Uterus (tissue), 4 donors: ENCODE measurements at places on chromosomes 16 and 17. TPM values are rescaled to one million over a fixed set of nuclear protein-coding genes. Genes with fewer than 3 reads are reported as not detected.

- DNase-seq: no peak
Measured at GRCh38 chr17:1907909-1908698, 78.3 kb downstream of the RPA1 start.

SLC16A6 gene
- 0.35 TPM for total RNA-seq

CBLN1 gene
- total RNA-seq: not detected

DNA sequence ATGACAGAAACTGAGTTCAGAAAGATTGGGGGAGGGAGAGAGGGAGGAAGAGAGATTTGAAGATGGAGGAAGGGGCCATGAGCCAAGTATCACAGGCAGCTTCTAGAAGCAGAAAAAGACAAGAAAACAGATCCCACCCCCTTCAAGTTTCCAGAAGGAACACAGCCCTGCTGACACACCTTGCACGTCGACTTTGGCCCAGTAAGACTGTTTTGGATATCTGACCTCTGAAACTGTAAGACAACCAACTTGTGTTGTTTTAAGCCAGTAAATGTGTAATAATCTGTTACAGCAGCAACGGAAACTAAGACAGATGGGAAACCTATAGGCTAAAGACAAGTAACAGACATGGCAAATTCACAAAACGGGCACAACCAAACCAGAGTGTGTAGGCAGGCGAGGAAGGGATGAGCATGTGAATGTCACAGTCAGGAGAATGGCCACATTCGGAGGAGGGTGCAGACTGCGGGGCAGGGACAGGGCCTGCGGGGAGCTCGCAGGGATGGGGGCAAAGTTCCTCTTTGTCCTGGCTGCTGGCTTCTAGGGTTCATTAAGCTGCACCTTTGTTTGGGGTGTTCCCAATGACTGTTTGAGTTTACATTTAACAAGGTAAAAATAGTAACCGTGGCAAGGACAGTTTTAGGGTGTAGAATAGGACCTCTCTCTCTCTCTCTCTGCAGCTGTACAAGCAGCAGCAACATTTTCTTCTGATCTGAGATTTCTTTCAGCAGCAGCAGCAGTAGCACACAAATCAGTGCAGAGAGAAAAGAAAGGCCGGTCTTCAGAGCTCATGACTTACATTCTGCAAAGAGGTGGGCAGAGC lies 18.3 kb upstream of the ATP2C2 start:
- no peak for DNase-seq

NUTF2 gene
- 69.6 TPM for total RNA-seq

DNA sequence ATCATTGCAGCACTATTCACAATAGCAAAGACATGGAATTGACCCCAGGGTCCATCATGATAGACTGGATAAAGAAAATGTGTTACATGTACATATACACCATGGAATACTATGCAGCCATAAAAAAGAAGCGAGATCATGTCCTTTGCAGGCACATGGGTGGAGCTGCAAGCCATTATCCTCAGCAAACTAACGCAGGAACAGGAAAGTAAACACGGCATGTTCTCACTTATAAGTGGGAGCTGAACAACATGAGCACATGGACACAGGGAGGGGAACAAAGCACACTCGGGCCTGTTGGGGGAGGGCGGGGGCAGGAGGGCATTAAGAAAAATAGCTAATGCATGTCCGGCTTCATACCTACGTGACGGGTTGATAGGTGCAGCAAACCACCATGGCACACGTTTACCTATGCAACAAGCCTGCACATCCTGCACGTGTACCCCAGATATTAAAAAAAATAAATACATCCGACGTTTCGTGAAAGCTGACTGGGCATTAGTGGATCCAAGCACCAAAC lies 28.9 kb downstream of the ZNF778 start:
- DNase-seq: no peak

TBC1D3G gene
- not detected for total RNA-seq

DNA sequence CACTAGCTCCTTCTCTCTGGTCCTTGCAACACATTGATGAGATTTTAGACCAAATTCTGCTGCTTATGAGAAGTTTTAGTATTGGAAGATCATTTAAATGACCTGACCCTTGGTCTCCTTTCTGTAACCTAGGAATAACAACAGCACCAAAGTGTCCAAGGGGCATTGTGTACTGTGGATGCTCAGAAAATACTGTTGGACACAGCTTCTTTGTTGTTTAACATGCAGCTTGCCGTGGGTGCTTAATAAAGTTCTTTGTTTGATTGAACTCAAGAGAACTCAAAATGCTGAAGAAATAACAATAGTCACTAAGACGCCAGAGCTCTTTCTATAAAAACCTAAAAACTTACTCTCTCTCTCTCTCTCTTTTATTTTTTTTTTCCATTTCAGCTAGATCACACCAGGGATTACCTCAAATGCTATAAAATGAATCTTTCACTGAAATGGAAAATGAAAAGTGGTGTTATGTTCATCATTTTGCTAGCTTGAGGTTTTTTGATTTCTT lies 548.9 kb upstream of the CDH8 start:
- no peak for DNase-seq

NOTUM gene
- not detected for total RNA-seq

ITGAL gene
- total RNA-seq: 4.7 TPM

HP gene
- 5.1 TPM for total RNA-seq

GRCh38 chr17:10772425-10773380 lies 31.2 kb downstream of the TMEM238L start:
- DNase-seq: no peak

DNA sequence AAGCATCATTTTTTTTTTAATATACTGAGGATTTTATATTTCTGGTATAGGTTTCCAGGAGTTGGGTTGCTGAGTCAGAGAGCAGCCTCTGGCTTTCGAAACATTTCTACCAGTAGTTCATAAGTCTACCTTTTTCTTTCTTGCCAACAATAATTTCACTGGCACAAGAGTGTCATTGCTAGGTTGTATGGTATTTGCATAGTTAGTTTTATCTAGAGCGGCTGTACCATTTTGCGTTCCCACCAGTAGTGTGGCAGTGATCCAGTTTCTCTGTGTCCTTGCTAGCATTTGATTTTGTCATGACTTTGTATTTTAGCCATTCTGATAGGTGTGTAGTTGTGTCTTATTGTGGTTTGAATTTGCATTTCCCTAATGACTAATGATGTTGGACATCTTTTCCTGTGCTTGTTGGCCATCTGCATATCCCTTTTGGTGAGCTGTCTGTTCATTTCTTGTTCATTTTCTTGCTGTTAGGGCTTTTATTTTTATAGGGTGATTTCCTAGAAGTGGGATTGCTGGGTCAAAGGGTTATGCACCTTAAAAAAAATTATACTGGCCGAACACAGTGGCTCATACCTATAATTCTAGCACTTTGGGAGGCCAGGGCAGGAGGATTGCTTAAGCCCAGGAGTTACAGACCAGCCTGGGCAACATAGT lies 39.9 kb downstream of the SNX29 start:
- no peak for DNase-seq

C16orf54 gene
- total RNA-seq: 0.97 TPM

ASPHD1 gene
- 0.61 TPM for total RNA-seq

DNA sequence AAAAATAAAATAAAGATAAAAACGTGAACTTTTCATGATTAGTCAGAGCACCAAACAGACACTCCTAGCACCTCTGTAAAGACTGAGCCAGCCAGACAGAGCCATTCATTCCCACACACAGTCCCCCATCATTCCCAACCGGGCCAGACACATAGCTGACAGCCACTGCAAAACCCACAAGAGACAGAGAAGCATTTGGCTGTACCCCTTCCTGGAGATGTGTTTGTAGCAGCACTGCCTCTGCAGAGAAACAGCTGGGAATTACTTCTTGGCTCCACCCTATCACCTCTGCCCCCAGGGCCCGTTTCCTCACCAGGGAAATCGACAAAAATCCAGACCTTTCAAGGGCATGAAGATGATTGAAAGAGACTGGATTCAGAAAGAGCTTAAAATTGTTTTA lies 46.4 kb downstream of the MYH11 start:
- DNase-seq: no peak

- no peak for DNase-seq
Measured at GRCh38 chr17:80353718-80354275, 61.2 kb upstream of the ENDOV start.

GRCh38 chr16:34801875-34802274 lies 1342.5 kb downstream of the TP53TG3F start:
- no peak for DNase-seq

KRTAP16-1 gene
- not detected for total RNA-seq

DNA sequence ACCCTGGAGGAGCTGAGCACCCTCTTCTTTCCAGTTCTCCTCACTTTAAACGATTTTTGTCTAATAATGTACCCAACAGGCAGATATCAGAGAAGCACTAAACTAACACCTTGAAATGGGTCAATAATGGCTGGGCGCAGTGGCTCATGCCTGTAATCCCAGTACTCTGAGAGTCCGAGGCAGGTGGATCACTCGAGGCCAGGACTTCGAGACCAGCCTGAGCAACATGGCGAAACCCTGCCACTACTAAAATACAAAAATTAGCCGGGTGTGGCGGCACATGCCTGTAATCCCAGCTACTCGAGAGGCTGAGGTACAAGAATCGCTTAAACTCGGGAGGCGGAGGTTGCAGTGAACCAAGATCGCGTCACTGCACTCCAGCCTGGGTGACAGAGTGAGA lies 57.4 kb downstream of the ZFHX3 start:
- no peak for DNase-seq

DNA sequence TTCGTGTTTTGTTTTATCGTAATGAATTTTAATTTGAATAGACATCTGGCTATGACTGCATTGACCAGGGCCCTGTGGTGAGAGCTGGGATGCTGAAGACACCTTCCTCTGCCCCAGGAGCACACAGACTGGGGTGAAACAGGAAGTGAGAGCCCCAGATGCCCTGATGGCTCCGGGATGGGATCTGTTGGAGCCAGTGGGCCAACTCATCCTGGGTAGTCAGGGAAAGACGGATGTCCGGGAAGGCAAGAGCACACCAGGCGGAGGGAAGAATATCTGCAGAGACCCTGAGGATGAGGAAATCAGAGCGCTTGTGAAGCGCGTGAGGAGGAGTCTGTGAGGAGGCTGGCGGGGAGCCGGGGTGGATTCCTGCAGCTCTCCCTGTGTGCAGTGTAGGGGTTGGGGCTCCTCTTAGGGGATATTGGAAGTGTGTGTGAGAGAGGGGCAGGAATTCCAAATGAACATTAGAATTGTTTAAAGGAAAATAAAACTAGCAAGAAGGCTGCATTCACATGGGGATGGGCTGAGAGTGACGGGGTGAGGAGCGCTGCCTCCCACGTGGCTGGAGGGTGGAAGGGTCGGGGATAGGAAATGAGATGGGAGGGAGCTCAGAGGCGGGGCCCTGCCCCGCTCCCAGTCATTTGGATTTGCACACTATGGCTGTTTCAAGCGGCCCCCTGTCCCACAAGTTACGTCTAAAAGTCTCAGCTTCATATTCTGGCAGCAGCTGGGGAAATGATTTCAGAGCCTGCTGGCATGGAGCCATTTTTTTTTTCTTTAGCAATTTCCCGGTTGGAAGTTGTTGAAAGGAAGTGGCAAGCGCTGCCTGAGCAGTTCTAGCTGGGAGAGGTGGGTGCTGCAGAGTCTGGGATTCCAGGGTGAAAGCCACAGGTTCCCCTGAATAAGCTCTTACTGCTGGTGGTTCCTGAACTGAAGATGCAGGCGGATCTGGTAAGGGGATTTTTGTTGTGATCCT lies 71.2 kb upstream of the LGALS9 start:
- peak; percentile 77 for DNase-seq

HOXB6 gene
- 18.2 TPM for total RNA-seq

DNA sequence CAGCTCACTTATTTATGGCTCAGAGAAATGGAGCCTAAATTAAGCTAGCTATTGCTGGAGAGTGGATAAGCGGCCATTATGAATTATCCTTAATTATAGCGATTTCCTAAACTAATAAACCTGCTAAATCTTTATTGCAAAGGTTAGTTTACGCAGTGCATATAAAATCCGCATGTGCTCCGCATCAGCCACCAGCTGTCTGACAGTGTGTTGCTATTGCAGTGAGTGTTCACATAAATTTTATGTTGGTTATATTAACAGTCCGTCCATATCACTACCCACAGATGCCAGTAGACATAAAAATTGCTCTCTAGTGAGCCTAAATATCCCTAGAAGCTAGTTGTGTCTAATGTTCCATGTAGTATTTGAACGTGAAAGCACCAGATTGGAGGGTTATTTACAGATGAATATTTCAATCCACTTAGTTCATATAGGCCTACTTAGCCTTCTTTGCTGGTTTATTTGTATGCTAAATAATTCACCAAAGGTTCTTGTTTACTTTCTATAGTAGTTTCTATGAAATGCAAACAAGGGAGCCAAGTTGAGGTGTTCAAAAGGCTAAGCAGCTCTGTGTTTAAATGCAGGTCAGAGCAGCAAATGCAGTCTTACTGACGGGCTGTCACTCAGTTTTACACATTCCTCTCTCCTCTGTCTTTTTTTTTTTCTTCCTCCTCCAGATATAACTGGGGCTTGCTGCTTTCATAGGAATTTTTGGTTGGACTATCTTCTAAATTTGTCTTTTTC lies 219.1 kb downstream of the IRX3 start:
- DNase-seq: no peak

- no peak for DNase-seq
Measured at GRCh38 chr17:39800540-39800939, 62.8 kb downstream of the GRB7 start.

GRCh38 chr17:15942207-15942833 lies 2.6 kb upstream of the ADORA2B start:
- DNase-seq: no peak

EMP2 gene
- total RNA-seq: 88.3 TPM

KCNH6 gene
- total RNA-seq: not detected

DNA sequence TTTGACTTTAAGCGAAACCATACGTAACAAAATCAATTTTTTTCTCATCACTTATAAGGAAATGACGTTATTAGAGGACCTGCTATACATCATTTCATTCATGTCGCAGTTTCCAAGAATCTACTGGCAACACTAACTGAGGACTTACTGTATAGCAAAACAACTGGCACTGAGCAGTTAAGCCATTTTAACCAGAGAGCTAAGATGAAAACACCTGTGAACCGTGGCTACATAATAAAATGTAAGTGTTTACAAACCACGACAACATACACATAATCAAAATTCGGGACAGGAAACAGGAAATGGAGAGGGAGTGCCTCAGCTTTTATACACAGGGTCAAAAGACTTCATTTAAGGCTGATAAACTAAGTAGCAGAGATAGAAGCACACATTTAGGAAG lies 29.5 kb downstream of the METTL16 start:
- DNase-seq: no peak

DNA sequence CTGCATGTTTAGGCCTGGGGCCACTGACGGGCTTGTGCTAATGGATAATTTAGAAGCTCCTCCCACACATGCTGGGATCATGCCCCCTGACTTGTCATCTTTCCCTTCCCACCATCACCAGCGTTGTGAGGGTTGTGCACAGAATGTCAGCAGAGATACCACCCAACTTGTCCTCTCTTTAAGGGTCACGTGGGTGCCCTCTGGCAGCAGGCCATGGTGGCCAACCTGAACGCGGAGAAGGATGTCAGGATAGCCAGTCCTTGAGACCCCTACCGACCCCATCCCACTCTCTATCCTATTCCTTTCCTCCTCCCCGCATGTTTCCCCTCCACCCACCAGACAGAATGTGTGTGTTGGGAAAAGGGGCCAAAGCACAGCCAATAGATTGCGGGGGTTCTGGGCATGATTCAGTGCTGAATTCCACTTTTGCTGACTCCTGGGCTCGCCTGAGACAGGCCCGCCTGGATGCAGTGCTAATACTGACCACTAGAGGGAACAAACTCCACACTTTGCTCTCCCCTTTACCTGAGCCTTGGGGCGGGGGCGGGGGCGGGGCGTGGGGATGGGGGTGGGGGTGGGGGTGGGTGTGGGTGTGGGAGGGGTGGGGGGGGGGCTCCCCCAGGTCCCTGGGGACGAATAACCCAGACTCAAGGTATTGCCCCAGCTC lies at the start of gene GH2:
TSS of gene GH2 (minus strand) at position 10 of the 667 bp plus-strand sequence. CDS start 143 bp downstream, outside the sequence.
- peak; percentile 28 for DNase-seq
